ENCODE measurements at places on chromosomes 2 and 18.

DNA sequence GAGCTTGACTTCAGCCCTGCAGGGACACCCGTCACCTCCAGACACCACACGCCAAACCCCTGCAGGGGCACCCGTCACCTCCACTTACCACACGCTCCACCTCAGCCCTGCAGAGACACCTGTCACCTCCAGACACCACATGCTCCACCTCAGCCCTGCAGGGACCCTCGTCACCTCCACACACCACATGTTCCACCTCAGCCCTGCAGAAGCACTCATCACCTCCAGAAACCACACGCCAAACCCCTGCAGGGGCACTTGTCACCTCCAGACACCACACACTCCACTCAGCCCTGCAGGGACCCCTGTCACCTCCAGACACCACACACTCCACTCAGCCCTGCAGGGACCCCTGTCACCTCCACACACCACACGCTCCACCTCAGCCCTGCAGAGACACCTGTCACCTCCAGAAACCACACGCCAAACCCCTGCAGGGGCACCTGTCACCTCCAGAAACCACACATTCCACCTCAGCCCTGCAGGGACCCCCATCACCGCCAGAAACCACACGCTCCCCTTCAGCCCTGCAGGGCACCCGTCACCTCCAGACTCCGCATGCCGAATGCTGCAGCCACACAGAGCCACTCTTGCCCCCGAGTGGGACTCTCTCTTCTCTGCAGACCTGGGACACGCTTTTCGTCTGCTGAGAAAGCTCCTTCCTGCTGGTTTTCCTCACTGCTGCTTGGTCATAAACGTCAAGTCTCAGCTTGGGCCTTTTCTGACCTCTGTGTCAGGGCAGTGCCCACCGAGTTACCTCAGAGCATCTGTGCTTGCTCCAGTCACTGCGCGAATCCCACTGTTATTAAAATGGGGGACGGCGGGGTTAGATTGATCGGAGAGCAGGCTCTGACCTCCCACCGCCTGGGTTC, 77.5 kb upstream of the SALL3 start:
- no peak for DNase-seq

GRCh38 chr2:184564092-184564491, 34.2 kb upstream of the ZNF804A start:
- no peak for DNase-seq

GRCh38 chr2:232927793-232928550, 57.9 kb downstream of the SNORC start:
- DNase-seq, result no peak

DNA sequence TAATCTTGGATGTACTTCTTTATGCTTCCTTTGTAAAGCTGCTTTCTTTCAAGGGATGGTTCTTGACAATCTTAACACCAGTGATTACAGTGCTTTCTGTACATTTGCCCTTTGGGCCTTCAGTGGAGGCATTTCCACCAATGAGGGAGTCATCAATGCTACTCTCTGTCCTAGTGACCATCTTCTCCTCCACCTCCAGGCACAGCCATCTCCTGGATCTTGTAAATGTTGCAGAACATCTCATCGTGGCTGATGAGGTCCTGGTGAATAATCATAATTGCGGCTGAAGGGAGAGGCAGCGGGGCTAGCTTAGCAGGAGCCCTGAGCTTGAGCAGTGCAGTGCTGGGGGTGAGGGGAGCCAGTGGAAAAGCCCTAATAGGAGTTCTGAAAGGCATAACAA, 32.5 kb downstream of the IDH1 start:
- no peak for DNase-seq

- DNase-seq, result no peak
Observed at GRCh38 chr18:49250816-49251388, 209.5 kb downstream of the DYM start.

GRCh38 chr18:49924293-49924983, 111.1 kb upstream of the ACAA2 start:
- DNase-seq, result no peak

DNA sequence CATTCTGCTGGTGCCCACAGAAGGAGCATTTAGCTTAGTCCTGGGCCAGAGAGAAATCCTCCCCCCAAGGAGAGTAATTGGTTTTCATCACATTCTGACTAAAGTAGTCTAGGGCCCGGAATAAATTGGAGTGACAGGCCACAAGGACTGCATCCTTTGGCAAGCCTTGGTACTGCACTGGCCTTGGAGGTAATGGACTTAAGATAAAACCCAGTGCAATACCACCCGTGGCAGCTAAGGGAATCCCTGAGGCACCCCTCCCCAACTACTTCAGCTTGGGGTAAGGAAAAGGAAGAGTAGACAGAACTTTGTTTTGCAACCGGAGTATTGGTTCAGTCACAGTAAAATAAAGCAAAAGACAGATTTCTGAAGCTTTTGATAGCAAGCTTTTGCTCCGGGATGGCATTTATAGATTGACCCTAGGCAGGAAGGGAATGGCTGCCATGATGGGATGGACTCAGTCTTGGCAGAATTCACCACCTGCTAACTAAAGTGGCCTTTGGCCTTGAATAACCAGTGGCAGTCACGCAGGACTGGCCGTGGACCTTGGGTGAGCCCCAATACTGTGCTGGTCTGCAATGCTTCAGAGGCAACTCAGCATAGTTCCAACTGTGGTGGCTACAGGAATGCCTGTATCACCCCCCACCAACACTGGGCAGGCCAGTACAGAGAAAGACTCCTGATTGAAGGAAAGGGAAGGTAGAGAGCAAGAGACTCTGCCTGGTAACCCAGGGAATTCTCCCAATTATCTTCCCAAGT, 14.1 kb downstream of the ORC4 start:
- no peak for DNase-seq
